HCT116 (cell line): ENCODE measurements at places on chromosomes 12 and 14.

GRCh38 chr12:124020514-124020949, 47.5 kb downstream of the ZNF664 start:
- no peak for DNase-seq

- no peak for DNase-seq
These were observed 830 bp upstream of the LPCAT3 start for GRCh38 chr12:7019043-7019569.

DNA sequence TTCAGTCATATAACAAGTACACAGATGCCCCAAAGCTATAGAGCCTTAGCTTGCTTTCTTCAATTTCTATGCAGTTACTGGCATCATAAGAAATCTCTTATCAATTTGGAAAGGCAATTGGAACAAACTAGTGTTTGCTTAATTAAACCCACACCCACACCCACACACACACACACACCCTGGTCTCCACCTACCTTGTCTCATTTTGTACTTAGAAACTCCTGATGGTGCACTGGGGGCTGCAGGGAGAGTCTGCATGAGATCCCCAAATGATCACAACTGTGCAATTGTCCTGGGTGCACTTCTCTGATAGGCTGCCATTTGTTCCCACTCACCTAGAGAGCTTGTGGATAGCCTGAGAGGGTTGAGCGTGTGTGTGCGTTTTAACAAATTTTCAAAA, 40.5 kb upstream of the PTCSC3 start:
- no peak for DNase-seq

GRCh38 chr12:32789446-32789845, 33.7 kb upstream of the YARS2 start:
- DNase-seq: no peak

- DNase-seq: no peak
These were observed 13.8 kb downstream of the MTHFD1 start for GRCh38 chr14:64401949-64402348.

DNA sequence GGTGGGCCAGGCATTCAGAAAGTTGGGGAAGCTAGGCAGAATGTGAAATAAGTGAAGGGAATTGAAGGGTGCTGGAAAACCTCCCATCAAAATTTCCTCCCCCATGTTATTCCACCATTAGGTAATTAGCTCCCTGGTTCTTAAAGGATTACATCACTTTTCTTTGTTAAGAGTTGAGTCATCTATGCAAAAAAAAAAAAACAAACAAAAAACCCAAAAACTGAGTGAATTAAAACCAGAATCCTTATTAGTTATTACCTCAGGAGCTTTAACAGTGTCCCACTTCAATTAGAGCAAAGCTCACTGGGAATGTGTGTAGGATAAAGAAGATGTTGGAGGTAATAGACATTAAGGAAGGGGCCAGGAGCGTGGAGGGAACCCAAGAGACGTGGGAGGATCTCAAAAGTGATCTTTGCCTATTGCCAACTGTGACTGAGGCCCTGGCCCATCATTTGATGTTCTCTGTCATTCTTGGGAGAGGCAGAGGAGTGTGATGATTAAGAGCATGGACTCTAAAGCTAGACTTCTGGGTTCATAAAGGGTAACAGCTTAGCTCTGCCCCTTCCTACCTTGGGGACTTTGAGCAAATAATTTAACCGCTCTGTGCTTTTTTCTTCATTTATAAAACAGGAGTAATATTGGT, 364.7 kb downstream of the APAF1 start:
- no peak for DNase-seq
